ENCODE measurements at places on chromosomes 11 and 22. TPM values are rescaled to one million over a fixed set of nuclear protein-coding genes. Genes with fewer than 3 reads are reported as not detected.

Gene PKDREJ
- total RNA-seq, result 0.06 TPM

Gene SOX10
- total RNA-seq, result not detected

Gene FAM181B
- total RNA-seq, result not detected

Gene CATSPER1
- 0.19 TPM for total RNA-seq

Gene FKBP2
- 92.3 TPM for total RNA-seq

Gene ZNF280B
- under 0.01 TPM for total RNA-seq

Gene AQP11
- 0.56 TPM for total RNA-seq

Gene PRG3
- not detected for total RNA-seq

Gene KIRREL3
- not detected for total RNA-seq

Gene MAP4K2
- total RNA-seq, result 8.9 TPM

Gene CD248
- 21.9 TPM for total RNA-seq

Gene HPX
- 1.4 TPM for total RNA-seq

Gene SHISA8
- total RNA-seq, result not detected

Data from aortic smooth muscle cell (primary cell).